ENCODE measurements at places on chromosomes 11 and 22. TPM values are rescaled to one million over a fixed set of nuclear protein-coding genes. Genes with fewer than 3 reads are reported as not detected.

The ZNF215 gene
- polyA plus RNA-seq = 0.49 TPM

The PRRG4 gene
- polyA plus RNA-seq = 0.11 TPM

The SAA2 gene
- not detected for polyA plus RNA-seq

The OR52E8 gene
- polyA plus RNA-seq = not detected

The MRPL11 gene
- polyA plus RNA-seq = 50.0 TPM

The AIFM3 gene
- 0.19 TPM for polyA plus RNA-seq

The MYOD1 gene
- 71.6 TPM for polyA plus RNA-seq

The TCIRG1 gene
- polyA plus RNA-seq = 24.7 TPM

The OLFML1 gene
- 35.0 TPM for polyA plus RNA-seq

The SMC1B gene
- 0.11 TPM for polyA plus RNA-seq

The MS4A4A gene
- 9.4 TPM for polyA plus RNA-seq

The UVRAG gene
- 8.1 TPM for polyA plus RNA-seq

The KCNJ11 gene
- polyA plus RNA-seq = 19.3 TPM

The C11orf87 gene
- polyA plus RNA-seq = 0.06 TPM

DNA sequence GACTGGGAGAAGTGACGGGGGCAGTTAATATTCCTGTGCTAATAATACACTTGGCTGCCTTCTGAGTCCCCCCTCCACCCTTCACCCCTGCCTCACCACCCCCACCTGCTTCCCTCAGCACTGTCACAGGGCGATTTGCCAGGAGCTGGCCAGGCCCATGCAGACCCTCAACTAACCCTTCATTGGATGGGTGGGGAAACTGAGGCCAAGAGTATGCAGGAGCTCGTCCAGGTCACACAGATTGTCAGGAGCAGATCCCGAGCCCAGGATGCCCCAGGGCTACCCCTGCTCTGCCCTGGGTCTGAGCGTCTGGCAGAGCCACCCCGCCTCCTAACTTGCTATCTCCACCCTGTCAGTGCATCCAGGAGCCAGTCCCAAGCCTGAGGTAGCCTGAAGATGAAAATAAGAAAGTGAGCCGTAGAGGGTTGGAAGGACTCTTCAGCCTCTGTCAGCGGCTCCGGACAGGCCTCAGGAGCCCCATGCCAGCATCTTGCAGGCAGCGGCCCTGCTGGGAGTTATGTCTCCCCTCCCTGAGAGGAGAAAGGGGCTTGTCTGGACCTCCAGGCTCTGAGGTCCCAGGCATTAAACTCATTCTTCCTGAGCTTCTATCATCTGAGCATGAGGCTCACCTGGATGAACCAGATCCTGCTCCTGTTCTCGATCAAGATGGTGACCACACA is 6.2 kb downstream of the TPBGL start:
- DNase-seq = no peak

DNA sequence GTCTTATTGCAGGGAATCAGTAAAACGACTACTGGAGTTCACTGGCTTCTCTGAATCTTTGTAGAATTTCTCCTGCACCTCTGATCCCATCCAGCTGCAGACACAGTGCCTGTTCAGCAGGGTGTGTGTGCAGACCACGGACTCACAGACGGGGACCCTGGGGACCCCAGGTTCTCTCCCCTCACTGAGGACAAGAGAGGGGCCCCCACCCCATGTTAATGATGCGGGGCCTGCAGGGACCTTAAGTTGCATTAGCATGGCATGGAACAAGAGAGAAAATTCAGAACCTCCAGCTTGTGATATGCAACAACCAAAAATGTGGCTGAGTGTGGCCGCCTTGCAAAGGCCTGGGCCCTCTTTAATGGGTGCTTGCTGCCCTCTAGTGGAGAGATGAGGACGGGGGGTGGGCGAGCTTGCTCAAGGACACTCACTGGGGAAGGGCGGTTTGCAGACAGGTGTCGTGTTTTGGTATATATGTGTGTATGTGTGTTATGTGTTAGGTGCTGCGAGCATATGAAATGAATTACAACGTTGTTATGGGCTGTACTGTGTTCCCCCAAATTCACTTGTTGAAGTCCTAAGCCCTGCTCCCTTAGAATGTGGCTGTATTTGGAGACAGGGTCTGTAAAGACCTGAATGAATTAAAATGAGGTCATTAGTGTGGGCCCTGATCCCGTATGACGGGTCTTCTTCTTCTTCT is 84.4 kb upstream of the SEPTIN5 start:
- DNase-seq = peak; percentile 34

DNA sequence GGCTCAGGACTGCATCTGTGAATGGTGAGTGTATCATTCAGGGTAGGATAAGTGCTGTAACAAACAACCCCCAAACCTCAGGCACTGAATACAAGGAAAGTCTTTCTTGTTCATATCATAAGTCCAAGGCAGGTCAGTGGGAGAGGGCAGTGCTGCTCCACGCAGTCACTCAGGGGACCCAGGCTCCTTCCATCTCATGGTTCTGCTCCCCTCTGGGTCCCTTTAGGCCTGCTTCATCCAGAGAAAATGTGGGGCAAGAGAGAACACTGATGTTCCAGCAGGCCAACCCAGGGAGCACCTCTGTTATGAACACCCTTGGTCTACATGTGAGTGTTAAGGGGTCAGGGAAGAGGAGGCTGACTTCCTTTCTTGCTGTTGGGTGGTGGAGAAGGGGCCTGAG is 187.8 kb downstream of the CHST1 start:
- no peak for DNase-seq

DNA sequence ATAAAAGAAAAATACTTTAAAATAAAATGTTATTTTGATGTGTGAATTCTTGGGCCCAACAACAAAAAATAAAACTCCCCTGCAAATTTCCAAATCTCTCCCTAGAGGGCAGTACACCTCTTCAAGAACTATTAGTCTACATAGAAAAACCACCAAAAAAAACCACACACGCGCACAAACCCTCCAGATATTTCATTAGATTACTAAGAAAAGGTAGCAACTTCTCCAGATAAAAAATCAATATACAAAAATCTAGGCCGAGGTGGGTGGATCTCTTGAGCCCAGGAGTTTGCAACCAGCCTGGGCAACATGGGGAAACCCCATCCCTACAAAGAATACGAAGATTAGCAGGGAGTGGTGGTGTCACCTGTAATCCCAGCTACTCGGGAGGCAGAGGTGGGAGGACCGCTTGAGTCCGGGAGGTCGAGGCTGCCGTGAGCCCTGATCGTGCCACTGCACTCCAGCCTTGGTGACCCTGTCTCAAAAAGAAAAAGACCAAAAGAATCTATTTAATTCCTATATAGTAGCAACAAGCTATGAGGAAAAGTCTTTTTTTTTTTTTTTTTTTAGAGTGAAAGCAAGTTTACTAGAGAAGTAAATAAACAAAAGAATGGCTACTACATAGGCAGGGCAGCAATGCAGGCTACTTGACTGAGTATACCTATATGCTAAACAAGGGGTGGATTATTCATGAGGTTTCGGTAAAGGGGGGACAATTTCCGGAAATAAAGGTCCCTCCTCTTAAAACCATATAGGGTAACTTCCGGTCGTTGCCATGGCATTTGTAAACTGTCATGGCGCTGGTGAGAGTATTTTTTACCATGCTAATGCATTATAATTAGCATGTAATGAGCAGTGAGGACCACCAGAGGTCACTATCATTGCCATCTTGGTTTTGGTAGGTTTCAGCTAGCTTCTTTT is 13.1 kb downstream of the B3GNT6 start:
- peak; percentile 92 for DNase-seq

DNA sequence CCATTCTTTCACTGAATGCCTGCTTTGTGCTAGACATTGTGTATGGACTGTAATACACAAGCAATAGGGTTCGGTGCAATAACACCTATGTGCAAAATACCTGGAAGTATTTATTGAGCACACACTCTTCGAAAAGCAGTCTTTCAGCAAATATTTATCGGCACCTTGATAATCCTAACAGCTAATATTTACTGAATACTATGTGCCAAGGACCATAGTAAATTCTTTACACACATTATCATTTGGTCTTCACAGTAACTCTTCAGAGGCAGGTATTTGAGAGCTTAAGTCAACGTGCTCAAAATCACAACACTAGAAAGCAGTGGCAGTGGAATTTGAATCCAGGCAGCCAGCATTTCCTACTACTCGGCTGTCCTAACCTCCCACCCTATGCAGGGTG is 2.2 kb downstream of the B3GNT6 start:
- no peak for DNase-seq

DNA sequence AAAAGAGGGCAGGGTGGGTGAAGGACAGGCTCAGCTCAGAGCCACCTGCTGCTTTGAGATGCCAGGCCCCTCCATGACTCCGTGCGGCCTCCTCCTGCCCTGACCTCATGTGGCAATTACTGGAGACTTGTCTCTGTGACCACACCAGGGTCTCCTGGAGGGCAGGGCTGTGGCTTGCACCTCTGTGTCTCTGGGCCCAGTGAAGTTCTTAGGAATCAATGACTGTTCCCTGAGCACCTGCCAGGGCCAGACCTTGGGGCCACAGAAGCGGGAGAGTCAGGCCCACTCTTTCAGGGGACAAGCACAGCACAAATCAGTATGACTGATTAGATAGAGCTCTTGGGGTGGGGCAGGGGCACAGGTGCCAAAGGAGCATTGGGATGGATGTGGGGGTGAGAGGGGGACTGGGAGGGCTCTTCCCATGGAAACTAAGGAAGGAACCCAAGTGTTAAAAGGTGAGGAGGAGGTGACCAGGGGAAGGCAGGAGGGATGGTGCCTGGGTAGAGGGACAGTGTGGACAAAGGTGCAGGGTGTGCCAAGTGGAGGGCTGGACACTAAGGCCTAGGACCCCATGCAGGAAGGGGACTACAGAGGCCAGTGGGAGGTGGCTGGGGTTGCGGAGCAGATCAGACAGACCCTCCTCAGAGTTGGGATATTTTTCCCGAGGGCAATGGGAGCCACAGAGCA is 77.3 kb upstream of the SHISAL1 start:
- no peak for DNase-seq

GRCh38 chr11:17692931-17693330 is 26.4 kb upstream of the MYOD1 start:
- no peak for DNase-seq

GRCh38 chr11:67504005-67504949 is 886 bp downstream of the PITPNM1 start:
- DNase-seq = no peak

DNA sequence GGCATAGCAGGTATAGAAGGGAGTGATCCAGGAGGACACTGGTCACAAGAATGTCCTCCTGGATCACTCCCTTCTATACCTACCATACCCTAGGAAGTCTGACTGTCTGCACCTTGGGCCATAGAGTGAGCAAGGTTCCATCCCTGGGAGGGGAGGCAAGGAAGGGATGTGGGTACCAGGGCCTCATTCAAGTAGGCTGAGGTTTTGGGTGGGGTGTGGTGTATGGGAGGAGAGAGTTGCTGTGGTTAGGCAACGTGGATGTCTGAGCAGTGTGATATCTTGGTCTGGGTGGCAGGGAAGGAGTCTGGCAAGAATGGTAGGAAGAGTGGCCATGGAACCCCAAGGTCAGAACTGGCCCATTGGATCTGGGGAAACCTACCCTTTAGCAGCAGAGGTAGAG is 13.2 kb downstream of the PPFIBP2 start:
- no peak for DNase-seq

GRCh38 chr22:20989323-20990138 is 7.4 kb downstream of the LZTR1 start:
- no peak for DNase-seq

DNA sequence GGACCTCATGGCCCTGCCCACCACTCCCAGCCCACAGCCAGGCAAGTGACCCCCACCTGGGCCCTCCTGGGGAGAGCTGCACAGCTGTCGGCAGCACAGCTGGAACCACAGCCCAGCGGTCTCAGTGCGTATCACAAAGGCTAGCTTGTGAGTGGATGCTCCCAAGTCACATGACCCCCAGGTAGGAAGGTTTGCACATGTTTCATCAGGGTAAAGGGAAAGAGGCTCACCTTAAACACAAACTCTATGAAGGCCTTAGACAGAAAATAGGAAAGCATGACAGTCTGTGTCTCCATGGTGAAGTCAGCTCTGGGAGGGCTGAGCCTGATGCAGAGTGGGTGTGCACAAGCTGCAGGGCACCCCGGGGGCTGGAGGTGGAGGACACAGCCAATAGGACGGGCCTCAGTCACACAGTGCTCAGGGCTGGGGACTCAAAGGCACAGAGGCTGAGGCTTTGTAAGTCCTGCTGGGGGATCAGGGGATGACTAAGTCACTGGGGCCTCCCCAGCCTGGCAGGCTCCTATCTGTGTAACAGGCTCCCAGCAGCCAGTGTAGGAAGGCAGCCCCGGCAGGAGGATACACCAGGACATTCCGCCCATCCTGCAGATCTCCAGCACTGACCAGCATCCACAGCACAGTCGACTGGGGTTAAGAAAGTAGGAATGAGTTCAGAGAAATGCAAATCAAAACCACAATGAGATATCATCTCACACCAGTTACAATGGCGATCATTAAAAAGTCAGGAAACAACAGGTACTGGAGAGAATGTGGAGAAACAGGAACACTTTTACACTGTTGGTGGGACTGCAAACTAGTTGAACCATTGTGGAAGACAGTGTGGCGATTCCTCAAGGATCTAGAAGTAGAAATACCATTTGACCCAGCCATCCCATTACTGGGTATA is 22.0 kb downstream of the CELSR1 start:
- no peak for DNase-seq

DNA sequence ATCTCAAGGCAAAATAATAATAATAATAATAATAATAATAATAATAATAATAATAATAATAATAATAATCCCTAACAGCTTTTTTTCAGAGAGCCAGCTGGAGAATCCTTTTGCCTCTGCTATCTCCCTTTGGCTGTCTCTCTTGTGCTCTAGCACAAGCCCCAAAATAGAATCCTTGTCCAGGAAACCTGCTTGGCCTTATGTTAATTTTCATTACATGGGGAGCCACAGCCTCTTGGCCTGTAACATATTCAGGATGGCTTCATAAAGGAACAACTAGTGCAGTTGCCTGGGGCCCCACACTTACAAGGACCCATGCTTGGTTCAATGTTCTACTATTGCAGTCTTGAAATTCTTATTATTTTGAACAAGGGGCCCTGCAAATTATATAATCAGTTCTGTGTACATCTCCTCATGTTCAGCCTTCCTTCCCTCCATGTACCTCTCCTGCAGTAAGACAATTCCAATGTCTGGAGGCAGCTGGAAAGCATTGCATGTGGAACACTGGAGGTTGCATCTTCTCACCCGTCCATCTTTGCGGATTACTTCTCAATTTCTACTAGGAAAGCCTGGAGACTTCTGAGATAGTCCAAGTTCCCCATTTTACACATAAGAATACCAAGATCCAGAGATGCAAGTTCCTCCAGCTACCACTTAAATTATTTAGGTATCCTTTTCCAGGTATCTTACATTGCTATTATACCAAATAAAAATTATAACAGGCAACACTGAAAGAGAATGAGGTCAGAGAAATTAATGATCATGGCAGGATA is 37.8 kb upstream of the SORL1 start:
- DNase-seq = no peak

DNA sequence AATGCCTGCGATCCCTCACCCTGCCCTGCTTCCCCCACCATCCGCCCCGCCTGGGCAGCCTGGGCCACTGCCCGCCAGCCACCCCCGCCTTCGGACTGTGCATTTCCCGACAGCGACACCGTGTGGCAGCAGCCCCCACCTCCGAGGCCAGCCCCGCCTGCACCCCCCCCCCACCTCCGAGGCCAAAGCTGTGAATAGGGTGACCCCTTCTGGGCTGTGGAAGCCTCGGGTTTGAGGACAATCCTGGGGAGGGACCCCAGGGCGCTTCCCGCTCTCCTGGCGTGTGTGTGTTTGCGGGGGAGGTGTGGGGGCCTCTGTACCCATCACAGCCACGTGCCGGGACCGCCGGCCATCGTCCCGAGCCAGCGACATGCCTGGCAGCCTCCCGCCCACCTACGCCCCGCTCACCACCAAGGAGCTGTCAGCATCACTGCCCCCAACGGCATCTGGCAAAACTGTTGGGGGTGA is 33.8 kb upstream of the PPARA start:
- peak; percentile 68 for DNase-seq

GRCh38 chr11:8382436-8383053 is 118.9 kb upstream of the LMO1 start:
- no peak for DNase-seq

GRCh38 chr11:83691451-83691950 is 405.3 kb upstream of the CCDC90B start:
- no peak for DNase-seq

Measured in forelimb muscle (tissue), 1 donor.